Bone marrow (tissue), 2 donors: ENCODE measurements at places on chromosomes 2 and 18.

DNA sequence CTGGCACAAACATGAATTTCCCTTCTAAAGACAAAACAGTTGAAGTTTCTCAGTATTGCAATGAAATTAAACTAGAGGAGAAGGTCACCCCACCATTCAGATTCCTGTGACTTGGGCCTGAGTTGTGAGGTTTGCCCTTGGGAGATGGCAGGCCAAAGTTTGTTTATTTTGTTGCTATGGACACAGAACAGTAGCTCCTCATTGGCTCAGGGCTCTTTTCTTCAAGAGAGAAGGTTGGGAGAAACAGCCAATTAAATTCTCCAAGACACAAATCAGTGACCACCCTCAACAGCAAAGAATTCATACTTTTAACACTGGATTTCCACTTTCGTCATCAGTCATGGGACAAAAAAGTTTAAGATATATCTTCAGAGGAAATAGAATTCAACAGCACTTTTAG is at the start of gene FLACC1:
FLACC1 (minus strand) TSS at position 125 of the 400 bp plus-strand sequence. CDS start 5,941 bp downstream, outside the sequence.
- no peak for DNase-seq

GRCh38 chr2:163135256-163135655 is 296.7 kb upstream of the KCNH7 start:
- DNase-seq, result no peak

DNA sequence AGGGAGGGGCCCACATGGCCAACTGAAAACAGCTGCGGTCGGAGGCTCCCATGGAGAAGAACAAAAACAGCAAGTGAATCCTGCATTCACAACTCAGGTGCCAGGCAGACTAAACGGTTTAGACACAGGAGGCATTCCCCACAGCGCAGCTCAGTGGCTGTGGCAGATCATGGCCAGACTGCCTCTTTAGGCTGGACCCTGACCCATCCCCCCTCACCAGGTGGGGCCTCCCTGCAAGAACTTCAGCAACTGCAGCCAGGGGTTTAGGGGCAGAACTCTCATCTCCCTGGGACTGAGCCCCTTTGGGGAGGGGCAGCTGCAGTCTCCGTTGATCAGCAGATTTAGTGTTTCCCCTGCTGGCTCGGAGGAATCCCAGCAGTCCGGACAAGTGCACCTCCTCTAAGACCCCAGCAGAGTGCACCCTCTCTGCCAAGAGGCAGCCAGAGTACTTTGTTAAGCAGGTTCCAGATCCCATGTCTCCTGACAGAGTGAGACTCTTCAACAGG is 346.7 kb downstream of the SS18 start:
- no peak for DNase-seq

DNA sequence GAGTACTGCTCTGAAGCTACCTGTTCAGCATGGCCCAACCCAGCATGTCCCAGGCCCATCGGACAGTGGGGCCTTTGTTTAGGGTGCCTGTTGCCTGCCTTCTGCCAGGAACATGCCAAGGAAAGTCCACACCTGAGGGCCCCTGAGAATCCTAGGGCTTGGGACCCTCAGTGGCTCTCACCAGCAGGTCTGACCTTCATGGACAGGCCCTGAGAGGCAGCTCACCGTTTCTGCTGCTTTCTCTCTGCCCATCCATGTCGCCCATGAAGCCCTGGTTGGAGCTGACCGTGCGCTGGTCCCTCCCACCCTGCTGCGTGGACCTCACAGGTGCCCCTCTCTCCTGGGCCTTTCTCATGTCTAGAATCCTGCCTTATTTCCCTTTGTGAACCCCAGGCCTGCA is 124.0 kb downstream of the GBX2 start:
- no peak for DNase-seq

DNA sequence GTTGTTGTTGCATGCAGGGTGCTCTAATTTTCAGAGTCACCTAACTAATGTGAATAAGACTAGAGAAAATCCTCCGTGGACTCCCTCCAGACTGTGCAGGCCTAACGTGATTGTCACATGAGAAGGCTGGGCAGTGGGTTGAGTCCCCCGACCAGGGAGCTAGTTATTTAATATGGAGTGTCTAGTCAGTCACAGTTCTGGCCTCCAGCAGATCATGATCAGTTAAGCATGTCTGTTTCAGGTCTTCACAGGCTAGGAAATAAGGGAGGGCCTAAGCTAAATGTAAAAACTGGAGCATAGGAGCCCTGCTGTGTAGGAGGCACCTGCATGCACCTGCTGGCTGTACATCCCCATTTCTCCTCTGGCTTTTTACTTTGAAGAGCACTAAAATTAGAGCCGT is 86.8 kb downstream of the PRPF40A start:
- no peak for DNase-seq
